ENCODE measurements at places on chromosomes 11 and 22.
A peak's percentile ranks its signal among the peaks of the same experiment; 100 is the strongest.

DNA sequence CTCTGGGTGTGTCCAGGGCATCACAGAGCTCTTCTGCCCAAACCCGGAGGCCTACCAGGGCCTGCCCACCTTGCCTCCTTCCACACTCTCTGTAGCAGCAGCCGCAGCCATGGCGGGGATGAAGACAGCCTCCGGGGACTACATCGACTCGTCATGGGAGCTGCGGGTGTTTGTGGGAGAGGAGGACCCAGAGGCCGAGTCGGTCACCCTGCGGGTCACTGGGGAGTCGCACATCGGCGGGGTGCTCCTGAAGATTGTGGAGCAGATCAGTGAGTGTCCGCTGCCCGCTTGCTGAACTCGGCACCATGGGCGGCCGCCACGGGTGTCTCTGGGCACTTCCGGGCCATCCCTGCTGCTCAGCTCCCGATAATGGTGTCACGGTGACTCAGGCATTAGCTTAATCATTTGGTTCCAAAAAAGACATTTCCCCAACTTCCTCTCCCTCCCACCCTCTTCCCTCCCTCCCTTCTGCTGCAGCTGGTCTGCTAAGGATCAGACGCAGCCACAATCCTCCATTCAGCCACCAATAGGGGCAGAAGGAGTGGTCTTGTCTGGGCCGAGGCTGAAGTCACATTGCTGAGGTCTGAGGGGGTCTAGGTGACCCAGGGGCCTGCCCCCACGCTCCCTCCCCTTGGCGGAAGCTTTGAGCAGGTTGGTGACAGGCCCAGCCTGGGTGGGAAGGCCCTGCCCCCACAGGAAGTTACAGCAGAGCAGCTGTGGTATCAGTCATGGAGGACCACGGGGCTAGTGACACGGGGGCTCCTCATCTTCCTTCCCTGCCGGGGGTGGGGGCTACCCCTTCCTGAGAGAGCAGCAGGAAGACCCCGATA lies 950 bp downstream of the FERMT3 start:
- peak; percentile 58 for DNase-seq

- no peak for DNase-seq
Observed at GRCh38 chr11:70725739-70726138, 327.4 kb downstream of the CTTN start.

GRCh38 chr22:43627485-43628213 lies 184.5 kb downstream of the EFCAB6 start:
- no peak for DNase-seq

DNA sequence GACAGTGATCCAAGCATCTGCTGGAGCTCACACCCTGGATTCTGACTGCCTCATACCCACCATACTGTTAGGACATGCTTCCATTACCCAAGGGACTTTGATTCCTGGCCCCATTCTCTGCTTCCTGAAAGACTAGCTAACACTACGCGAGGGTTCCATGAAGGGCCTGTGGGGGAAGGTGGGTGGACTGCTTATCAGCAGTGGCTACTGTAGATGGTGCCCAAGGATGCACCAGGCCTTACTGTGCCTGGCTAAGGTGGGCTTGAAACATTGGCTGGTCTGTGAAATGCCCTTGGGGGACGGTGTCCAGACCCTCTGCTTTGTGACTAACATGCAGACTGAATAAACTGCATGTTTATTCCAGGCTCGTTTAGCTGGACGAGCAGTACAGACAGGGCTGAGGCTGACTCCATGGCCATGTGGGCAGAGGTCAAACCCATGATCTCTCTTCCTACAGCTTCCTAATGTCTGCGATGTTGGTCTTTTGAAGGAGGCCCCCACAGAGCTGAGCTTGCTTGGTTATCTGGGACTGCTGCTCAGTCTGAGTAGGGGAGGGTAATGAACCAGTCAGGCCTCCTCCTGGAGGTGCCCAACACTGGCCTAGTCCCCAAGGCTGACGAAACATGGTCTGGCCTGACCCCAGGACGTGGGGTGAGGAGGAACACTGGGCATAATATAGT lies 48.3 kb upstream of the PHOX2A start:
- DNase-seq: no peak

GRCh38 chr11:45994371-45995341 lies 72.2 kb downstream of the LARGE2 start:
- no peak for DNase-seq

DNA sequence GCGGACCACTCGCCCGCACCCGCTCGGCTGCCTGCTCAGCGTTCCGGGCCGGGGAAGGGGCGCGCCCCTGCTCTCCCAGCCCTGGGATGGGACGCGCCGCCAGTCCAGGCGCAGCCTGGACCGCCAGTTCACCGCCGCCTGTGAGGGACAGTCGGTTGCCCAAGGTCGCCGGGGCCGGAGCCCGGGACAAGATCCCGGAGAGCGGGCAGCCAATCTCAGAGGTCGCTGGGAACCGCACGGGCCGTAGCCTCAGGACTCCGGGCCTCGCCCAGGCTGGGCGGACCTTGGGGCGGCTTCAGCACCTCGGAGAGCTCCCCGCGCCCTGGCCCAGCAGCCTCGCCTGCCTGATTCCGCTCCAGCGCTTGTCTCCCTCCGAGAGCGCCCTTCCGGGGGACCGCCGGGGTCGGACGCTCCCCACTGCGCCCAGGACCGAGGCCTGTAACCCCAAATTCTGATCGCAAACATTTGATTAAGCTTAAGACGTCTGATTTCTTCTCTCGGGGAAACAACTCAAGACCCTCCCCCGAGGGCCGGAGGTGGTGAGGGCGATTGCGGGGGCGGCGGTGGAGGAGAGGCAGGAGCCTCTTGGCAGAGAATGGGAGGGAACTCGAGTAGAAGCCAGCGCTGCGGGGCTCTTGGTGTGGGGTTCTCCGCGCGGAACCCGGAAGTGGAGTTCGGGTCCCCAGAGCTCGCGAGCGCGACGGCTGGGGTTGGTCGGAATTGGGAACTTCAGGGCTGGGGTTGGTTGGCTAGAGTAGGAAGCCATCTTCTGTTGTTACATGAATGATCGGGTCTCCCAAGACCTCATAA lies 1.1 kb upstream of the CHRM4 start:
- peak; percentile 59 for DNase-seq

All from activated T-cell treated with anti-CD3 and anti-CD28 coated beads for 1 hour (primary cell).